ENCODE measurements at places on chromosomes 3 and 15.

GRCh38 chr15:42387603-42388002 lies 28.3 kb downstream of the CAPN3 start:
- no peak for DNase-seq

DNA sequence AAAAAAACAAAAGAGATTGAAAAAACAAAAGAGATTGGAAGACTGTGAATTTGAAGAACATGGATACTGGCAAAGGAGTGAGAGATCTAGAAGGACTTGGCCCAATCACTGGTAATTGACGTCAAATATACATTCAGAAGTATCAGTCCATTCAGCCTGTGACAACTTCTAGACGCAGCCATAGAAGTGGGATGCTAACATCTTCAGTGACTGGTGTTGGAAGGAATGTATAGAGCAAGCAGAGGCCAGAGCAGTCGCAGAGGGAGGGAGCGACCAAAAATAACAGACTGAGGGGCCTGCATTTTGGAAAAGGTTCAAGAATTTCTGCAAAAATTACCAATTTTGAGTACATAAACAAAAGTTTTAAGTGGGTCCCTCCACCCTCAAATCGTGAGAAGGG lies 473.3 kb downstream of the CADM2 start:
- DNase-seq = no peak

DNA sequence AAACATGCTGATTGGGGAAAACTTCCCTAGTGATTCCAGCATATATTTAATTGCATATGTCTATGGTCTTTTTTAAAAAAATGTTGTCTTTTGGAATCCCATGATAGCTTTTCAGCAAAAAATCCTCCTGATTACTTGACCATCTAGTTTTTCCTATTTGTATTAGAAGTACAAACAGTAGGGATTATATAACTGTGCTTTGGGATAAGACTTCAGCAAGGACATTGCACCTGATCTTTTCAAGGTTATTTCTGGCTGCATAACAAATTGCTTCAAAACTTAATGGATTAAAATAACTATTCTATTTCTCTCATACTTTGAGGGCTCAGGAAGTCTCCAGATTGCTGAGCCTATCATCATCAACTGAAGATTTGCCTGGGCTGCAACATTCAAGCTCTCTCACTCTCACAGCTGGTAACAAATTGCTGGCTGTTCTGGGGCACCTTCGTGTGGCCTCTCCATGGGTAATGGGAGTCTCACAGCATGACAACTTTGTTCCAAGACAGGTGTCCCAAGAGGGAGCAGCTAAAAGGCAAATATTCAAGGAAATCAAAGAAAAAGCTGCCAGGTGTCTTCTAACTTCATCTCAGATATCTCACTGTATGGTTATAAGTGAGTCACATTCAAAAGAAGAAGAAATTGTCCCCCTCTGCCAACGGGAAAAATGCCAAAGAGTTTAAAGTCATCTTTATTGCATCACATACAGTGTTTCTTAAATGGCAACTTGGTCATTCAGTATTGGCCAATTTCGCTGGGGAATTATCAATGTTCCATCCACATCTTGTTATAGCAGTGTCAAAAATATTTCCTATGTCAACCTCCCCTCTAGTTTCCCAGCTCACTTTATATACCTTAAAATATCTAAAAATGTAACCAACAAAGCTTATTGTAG lies 644.5 kb upstream of the GRM7 start:
- DNase-seq = no peak

- DNase-seq = peak; percentile 45
Measured at GRCh38 chr3:123272547-123272946, 70.8 kb downstream of the SEC22A start.

DNA sequence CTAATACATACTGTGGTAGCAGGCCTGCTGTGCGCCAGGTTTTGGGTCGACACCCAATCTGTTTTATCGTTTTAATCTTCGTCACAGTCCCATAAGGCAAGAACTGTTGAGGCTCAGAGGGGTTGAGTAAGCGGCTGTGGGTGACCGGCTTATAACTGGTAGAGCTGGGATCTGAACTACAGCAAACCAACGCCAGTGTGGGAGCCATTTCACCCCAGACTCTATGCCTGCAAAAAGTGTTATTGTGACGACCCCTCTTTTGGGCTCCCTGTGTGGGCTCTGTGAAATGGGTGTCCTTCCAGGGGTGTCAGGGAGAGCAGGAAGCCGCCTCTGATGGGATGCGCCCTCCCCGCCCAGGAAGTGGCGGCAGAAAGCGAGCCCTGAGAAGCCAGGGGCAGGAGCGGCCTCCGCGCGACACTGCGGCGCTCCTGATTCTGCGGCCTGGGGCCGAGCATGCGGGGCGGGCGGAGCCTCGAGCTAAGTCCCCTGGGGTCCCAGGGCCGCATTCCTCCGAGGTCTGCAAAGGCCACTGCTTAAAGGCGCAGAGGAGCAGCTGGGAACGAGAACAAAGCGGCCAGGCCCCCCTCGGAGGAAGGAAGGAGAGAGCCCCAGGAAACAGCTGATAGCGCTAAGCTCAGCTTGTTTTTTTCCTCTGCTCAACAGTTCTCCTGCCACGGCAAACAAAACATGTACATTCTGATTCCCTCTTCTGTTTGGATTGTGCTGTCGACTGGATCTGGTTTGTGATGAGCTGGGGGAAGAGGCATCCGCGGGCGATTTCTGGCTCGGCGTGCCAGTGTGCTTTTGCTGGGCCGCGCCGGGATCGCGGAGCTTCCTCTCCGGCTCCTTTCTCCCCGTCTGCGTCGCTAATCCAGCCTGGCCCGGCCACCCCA lies 33.9 kb downstream of the GRK7 start:
- DNase-seq = peak; percentile 45

DNA sequence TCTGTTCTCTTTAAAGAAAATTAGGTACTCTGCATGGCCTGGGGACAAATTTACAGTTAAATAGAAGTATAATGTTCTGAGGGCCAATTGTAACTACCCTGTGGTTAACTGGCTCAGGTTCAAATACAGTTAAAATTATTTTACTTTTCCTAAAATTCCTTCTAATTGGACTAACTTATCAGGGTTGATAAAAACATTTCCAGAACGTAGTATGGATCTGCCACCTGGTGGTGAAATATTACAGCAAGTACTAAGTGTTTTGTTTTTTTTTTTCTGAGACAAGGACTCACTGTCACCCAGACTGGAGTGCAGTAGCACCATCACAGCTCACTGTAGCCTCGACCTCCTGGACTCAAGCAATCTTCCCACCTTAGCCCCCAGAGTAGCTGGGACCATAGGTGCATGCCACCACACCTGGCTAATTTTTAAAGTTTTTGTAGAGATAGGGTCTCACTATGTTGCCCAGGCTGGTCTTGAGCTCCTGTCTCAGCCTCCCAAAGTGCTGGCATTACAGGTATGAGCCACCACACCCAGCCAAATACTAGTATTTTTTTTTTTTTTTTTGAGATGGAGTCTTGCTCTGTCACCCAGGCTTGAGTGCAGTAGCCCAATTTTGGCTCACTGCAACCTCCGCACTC lies 29.2 kb downstream of the NEO1 start:
- DNase-seq = peak; percentile 84

- peak; percentile 77 for DNase-seq
Measured at GRCh38 chr3:63791974-63792373, 27.1 kb upstream of the C3orf49 start.

GRCh38 chr3:40304352-40304751 lies 5.2 kb upstream of the EIF1B start:
- no peak for DNase-seq

GRCh38 chr3:32557640-32558352 lies 12.9 kb downstream of the DYNC1LI1 start:
- DNase-seq = no peak

DNA sequence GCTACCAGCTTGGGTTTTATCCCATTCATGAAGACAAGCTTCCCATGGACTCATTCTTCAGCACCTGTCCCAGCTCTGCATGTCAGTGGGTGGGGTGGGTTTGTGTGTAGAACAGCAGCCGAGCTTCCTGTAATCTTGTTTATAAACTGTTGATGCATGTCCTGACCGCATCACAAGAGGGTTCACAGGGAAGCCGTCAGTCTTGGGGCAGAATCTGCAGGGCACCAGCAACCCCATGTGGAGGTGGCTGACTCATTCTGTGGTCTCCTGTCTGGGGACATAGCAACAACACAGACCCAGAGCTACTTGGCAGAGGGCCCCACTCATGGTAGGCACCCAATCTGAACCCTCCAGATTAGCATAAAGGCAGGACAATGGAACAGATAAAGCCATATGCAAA lies 35.6 kb downstream of the DAPK2 start:
- peak; percentile 51 for DNase-seq

- no peak for DNase-seq
Measured at GRCh38 chr3:46435081-46435726, 28.1 kb downstream of the CCRL2 start.

Measured in fibroblast of the aortic adventitia (primary cell).